ENCODE measurements at places on chromosomes 16 and 17. TPM values are rescaled to one million over a fixed set of nuclear protein-coding genes. Genes with fewer than 3 reads are reported as not detected.

The GRIN2C gene
- 0.33 TPM for polyA plus RNA-seq

DNA sequence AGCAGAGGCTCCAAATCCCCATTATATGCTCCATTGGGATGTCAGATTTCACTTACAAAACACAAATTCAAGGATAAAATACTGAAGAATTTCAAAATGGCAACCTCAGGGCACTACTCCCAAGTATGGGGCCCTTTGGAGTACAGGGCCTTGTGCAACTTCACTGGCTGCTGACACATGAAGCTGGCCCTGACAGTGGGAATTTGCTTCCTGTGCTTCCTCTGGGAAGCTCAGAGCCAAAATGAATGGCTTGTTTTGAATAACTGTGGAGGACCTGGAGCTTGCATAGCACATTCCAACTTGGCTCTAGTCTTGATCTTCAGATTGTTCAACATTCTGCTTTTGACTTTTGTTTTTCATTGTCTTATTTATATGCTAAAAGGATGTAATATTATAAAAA, 52.3 kb upstream of the HNF1B start:
- no peak for DNase-seq

- peak; percentile 84 for DNase-seq
Observed at GRCh38 chr17:6831661-6832263, at the start of gene TEKT1. Gene TEKT1 (minus strand): TSS chr17:6831729. CDS start chr17:6830376, 1,353 bp downstream.

GRCh38 chr17:68640242-68640989, 39.2 kb upstream of the FAM20A start:
- no peak for DNase-seq

GRCh38 chr17:3221850-3222249, 14.4 kb downstream of the OR1A1 start:
- DNase-seq = no peak

- DNase-seq = no peak
Observed at GRCh38 chr16:64094992-64095634, 1026.8 kb downstream of the CDH11 start.

GRCh38 chr16:28219282-28219681, 7.5 kb upstream of the XPO6 start:
- no peak for DNase-seq

DNA sequence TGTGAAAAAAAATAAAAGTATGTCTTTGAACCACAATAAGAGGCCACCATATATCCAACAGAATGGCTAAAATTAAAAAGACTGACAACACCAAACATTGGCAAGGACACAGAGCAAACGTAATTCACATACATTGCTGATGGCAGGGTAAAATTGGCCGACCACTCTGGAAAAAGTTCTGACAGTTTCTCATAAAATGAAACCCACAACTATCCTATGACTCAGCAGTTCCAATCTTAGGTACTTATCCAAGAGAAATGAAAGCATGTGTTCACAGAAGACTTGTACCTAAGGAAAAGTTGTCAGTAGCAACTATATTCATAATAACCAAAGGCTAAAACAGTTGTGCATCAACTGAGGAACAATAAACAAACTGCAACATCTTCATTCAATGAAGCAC, 357.3 kb upstream of the XYLT1 start:
- DNase-seq = no peak

All from large intestine (tissue), 12 donors.